T1000 (cell line): ENCODE measurements at places on chromosomes 13 and 19.

DNA sequence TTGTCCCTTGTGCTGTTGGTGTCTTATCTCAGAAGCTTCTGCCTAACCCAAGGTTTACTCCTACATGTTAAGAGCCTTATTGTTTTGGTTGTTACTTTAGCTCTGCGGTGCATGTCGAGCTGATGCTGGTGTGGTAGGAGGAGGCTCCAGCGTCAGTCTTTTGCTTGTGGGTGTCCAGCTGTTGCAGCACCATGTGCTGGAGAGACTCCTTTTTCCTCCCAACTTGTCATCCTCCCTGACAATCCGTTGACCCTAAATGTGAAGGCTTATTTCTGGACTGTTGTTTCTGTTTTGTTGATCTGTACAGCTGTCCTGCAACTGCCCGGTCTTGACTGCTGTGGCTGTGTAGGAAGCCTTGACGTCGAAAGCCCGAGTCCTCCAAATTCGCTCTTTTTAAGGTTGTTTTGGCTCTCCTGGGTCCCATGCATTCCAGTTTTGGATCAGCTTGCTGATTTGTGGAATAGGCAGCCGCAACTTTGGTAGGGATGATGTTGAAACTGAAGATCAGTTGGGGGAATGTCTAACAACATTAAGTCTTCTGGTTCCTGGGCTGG lies 15.3 kb downstream of the NAXD start:
- DNase-seq = no peak

GRCh38 chr13:110305949-110306339 lies 1.0 kb downstream of the COL4A1 start:
- DNase-seq = no peak

DNA sequence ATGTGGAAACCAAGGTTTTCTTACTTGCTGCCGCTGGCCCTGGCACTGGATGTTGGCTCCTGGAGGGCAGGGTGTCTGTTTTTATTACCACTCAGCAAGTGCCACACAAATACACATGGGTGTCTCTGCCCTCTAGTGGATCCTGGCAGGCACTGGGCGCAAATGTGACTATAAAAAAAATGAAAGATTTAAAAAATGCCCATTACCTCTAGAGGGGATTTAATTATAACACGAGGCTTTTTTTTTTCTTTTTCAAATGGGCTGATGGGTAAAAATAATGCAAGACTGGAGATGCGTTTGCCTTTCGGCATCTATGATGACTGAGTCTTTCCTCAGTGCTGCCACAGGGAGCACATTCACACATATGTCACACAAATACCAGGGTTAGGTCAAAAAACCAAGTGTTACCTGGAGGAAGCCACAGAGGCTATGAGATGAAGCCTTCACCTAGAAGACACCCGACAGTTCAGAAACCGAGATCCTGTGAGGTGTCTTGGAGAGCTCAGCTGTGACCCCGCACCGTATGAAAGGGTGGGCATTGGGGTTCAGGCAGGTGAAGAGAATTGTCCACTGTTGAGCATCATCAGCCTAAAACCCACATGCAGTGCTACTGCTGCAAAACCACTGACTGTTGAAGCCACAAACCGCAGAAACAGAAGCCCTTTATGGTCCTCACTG lies 25.7 kb downstream of the CHAMP1 start:
- peak; percentile 38 for DNase-seq

GRCh38 chr19:17511724-17512573 lies 500 bp downstream of the PGLS start:
- DNase-seq = peak; percentile 74
